Ascending aorta (tissue), 2 donors: ENCODE measurements at places on chromosomes 6 and 20.

DNA sequence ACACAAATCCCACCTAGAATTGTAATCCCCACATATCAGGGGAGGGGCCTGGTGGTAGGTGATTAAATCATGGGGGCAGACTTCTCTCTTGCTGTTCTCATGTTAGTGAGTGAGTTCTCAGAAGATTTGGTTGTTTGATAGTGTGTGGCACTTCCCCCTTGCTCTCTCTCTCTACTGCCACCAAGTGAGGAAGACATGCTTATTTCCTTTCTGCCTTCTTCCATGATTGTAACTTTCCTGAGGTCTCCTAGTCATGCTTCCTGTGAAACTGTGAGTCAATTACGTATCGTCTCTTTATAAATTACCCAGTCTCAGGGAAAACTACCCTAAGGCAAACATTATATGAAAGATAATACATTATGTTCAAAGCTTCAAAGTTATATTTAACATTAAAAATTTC, 1297.5 kb upstream of the CITED2 start:
- H3K36me3 ChIP-seq = no peaks in the 10 kb centered on the region
- H3K27me3 ChIP-seq = no peaks in the 10 kb centered on the region
- H3K4me1 ChIP-seq = no peaks in the 10 kb centered on the region

DNA sequence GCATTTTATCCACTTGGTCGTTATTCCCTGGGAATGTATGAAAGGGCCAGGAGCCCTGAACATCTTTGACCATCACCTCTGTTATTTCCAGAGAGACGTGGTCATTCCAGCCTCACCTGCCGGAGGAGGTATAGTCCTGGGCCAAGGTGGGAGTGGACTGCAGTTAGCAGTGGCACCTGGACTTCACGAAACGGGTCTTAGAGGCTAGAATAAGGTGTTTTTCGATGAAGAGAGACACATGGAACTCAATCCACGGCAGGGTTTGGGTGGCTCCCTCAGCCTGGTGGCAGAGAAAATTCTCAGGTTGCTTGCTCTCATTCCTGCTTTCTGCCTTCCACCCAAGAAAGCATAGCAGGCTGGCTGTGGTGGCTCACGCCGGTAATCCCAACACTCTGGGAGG, 48.0 kb downstream of the BMP6 start:
- H3K4me1 ChIP-seq = no peaks in the 10 kb centered on the region
- no peak overlapping the region for H3K27ac ChIP-seq
- H3K36me3 ChIP-seq = no peaks in the 10 kb centered on the region

DNA sequence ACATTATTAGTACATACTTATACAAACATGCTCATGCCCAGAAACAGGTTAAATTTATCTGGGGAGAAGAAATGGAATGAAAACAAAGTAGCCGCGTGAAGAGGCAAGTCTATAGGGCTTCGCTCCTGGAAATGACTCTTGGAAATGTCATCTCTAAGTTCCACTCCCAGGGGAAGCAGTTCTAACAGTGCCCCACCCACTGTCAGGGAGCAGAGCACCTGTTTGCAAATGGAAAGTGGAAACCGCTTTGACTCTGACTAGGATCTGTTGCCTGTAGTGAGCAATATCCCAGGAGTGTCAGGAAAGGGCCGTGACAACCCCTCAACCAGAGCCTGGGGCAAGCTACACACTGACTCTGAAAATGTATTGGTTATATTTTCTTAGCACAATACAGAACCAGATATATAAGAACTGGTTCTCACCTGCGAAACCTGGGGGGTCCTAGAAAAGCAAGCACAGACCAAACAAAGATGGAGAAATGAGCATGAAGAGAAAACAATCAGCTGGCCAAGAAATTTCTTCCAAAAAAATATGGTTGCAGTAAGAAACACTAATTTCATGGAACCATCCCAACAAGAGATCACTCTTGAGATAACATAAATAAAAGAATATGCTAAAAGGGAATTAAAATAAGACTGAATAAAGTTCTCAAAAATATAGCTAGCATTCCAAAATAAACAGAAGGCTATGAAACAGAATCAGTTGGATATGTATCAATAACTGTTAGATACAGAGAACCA, 47.5 kb upstream of the CRISP1 start:
- no peak overlapping the region for H3K4me3 ChIP-seq
- H3K4me1 ChIP-seq = no peaks in the 10 kb centered on the region
- no peak for DNase-seq

- no peaks in the 10 kb centered on the region for H3K27me3 ChIP-seq
- no peaks in the 10 kb centered on the region for H3K4me1 ChIP-seq
- H3K27ac ChIP-seq = no peak overlapping the region
- DNase-seq = no peak
- no peak overlapping the region for H3K4me3 ChIP-seq
These were observed 156.4 kb downstream of the MBOAT1 start for GRCh38 chr6:20055916-20056315.

DNA sequence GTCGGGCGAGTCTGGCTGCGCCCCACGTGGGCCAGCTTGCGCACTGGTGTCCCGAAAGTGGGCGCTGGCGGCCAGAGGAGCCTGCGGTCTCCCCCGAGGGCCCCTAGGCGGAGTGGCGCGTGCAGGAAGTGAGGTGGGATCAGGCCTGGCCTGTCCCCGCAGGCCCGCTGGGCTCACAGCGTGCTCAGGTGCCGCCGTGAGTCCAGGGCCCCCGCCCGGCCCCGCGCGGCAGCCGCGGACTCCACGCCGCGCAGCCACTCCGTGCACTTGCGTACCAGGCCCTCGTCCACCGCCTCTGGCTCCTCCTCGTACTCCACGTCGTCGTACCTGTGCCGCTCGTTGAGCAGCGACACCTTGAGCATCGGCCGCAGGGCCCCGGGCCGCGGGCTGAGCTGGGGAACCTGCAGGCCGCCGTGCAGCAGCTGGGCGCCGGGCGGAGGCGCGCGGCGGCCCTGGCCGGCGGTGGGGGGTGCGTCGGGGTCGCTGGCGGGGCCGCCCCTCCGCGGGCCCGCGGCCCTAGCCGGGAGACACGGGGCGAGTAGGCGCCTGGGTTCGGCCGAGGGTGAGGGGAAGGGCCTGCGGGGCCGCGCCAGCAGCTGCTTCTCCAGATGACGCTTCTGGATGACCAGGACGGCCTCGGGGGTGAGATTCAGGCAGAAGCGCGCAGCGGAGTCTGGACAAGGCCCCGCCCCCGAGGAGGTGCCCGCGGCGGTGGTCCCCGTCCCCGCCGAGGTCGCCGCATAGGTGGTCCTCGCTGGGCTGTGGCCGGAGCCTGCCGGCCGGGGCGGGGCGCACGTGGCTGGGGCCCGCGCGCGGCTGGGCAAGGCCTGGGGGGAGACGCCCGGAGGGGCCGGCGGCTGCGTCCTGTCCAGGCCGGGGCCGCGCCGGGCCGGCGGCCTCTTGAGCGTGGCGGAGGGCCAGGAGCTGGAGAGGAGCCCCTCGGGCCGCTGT, 835 bp downstream of the PRR18 start:
- H3K36me3 ChIP-seq = no peaks in the 10 kb centered on the region
- no peak overlapping the region for H3K27ac ChIP-seq
- H3K4me3 ChIP-seq = peak overlapping the region; percentile 63
- DNase-seq = no peak
- H3K4me1 ChIP-seq = peaks cover 10% of the 10 kb centered on the region

DNA sequence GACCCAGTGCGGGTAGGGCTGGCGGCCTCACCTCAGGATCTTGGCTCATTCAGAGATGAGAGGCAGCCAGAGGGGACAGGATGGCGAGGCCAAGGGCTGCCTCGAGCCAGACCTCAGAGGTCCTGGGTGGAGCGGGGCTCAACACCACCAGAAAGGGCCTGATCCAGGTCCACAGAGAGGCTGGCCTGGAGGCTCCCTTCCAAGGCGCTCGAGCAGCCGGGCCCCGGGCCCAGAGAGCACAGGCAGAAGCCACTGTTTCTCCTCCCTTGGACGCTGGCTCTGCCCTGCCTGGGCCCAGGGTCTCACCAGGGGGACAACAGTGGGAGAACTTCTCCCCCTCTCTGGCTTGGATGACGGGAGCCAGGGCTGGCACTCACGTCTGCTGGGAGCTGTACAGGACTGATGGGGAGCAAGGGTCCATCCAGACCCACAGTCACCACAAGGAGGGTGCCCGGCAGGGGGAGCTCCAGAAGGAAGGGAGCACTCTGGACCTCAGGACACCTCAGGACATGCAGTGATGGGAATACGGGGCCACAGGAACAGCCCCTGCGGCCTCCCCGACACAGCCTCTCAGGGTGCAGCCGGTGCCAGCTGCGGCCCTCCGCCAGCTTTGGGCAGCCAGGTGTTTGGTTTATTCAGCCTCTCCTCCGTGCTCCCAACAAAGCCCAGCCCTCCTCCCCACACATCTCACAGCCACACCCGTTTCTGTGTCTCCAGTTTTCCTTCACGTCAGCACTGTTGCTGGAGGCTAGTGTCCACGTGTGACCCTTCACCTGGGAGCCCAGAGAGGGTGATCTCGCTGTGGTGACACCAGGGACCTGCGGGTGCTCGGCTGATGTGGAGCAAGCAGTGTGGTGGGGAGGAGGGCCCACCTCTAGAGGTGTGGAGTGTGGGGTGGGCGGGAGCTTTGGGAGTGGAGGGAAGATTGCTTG, 8.7 kb downstream of the RPS21 start:
- no peaks in the 10 kb centered on the region for H3K27me3 ChIP-seq
- no peaks in the 10 kb centered on the region for H3K4me1 ChIP-seq
- no peak for DNase-seq

DNA sequence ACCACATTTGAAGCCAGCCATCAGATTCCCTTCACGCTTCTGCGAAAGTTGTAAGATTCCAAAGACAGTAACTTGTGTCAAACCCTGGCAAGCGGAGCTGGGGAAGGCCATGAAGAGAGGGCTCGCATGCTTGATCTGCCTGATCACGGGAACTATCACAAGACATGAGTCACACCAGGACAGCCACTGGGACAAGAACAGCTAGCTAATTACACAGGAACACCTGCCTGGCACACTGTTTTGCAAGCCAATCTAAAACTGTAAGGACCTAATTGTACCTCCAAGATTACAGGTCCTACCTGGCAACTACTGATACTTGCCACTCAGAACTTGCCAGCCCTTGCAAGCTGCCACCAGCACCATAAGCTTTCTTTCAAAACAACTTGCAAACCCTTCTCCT, 289.3 kb downstream of the KIF16B start:
- H3K27me3 ChIP-seq = no peaks in the 10 kb centered on the region
- DNase-seq = no peak
- no peak overlapping the region for H3K4me3 ChIP-seq
- peaks cover 13% of the 10 kb centered on the region for H3K36me3 ChIP-seq

DNA sequence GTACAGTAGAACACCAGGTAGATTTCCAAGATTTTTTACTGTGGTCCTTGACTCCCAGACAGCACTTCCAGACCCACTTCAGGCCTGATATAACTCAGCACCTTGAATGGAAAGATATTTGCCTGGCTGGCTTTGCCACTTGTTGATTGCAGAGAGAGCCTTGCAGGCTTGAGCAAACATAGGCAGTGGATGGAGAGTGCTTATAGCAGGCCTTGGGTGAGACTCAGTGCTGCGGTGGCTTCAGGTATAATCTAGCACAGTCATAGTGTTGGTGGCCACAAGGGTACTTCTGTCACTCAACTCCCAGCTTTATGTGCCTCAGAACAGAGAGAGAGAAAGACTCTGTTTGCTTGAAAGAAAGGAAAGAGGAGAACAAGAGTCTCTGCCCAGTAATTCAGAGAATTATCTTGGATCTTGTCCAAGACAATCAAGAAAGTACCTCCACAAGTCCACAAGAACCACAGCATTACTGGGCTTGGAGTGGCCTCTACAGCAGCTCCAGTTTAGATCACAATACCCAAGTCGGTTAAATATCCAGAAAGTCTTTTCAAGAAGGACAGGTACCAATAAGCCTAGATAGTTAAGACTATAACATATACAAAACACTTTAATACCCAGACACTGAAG, 70.5 kb upstream of the FKBP1C start:
- no peak for DNase-seq
- H3K27me3 ChIP-seq = no peaks in the 10 kb centered on the region

DNA sequence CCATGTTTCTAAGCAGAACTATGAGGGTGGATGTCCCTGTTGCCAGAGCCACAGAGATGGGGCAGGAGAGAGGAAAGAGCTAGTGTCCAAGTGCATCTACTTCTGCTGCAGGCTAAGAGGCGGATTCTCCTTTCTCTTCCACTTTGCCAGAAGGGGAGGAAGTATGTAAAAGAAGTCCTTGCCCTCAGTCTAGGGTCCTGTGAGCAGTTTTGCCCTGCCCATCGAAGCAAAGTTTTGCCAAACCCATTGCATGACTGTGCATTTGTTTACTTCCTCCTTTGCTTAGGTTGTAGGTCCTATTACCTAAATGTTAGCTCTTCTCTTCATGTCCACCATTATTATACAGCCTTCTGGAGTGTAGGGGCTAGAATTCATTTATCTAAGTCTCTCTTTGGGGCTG, 106.2 kb upstream of the ARMC2 start:
- peak overlapping the region; percentile 65 for H3K27ac ChIP-seq
- H3K4me3 ChIP-seq = no peak overlapping the region
- H3K4me1 ChIP-seq = peaks cover 48% of the 10 kb centered on the region

- peaks cover 45% of the 10 kb centered on the region for H3K36me3 ChIP-seq
- DNase-seq = no peak
- no peaks in the 10 kb centered on the region for H3K27me3 ChIP-seq
- no peak overlapping the region for H3K27ac ChIP-seq
- no peak overlapping the region for H3K4me3 ChIP-seq
- H3K4me1 ChIP-seq = no peaks in the 10 kb centered on the region
These were observed 7.3 kb downstream of the OARD1 start for GRCh38 chr6:41064841-41065240.

GRCh38 chr6:168101590-168102314, 22.7 kb upstream of the FRMD1 start:
- no peak overlapping the region for H3K27ac ChIP-seq
- no peaks in the 10 kb centered on the region for H3K4me1 ChIP-seq
- no peaks in the 10 kb centered on the region for H3K36me3 ChIP-seq
- peaks cover 13% of the 10 kb centered on the region for H3K27me3 ChIP-seq
- no peak for DNase-seq
- no peak overlapping the region for H3K4me3 ChIP-seq

- H3K27me3 ChIP-seq = no peaks in the 10 kb centered on the region
- H3K27ac ChIP-seq = peak overlapping the region; percentile 99
- DNase-seq = no peak
- H3K4me1 ChIP-seq = peaks cover 19% of the 10 kb centered on the region
- H3K36me3 ChIP-seq = no peaks in the 10 kb centered on the region
These were observed 356 bp downstream of the BYSL start for GRCh38 chr6:41921712-41921998.

DNA sequence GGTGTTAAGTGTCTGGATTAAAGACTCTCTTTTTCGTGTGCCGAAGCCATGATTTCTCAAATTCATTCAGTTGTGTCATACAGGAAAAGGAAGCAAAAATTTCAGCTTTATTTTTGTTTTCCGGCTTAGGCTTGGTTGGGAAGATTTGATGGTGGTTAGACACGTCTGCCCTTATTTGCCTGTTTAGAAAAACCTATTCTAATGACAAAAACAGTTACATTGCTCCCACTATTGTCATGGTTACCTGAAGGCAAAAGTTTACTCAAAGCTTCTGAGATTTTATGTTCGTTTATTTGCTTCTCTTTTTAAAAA, 982 bp downstream of the DNAJC5 start:
- no peaks in the 10 kb centered on the region for H3K27me3 ChIP-seq
- peak overlapping the region; percentile 62 for H3K27ac ChIP-seq
- no peak for DNase-seq
- peaks cover 11% of the 10 kb centered on the region for H3K4me1 ChIP-seq
